Stimulated activated CD4-positive, alpha-beta T cell treated with anti-CD3 and anti-CD28 coated beads, Interleukin-4, amount 100 ng/mL, for 1 hour (primary cell): ENCODE measurements at places on chromosomes 3 and 15.

- no peak for DNase-seq
Observed at GRCh38 chr3:167978071-167978470, 117.7 kb downstream of the GOLIM4 start.

DNA sequence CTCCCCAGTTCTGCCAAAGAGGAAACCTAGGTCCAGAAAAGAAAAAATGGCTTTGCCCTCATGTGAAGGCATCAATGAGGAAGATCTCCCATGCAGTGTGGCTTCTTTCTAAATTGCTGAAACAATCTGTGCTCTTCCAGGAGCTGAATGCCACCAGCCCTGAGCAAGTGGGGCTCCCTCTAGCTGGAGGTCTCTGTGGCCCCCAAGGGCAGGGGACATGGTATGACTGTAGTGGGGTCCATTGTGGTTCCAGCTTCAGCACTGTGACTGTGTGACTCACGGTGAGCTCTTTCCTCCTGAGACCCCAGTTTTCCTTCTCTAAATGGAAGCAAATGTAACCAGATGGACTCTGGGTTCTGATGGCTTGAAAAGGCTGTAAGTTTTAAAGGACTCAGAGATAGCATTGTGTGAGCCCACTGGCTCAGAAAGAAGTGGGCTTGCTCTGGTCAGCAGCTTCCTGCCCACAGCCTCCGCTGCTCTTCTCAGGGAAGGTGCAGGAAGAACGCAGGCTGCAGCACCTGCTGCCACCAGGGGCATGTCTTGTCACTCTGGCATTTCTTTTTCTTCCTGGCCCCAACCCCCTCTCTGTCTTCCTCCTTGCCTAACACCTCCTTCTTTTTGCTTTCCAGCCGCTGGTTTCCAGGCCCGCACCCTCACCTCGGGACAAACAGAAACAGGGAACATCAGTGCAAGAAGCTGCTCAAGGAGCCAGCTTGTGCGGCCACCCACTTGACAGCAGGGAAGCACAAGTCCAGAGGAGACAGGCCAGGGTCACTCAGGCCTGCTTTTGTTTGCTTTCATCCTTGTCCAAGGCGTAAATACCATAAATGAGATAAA, 5.8 kb upstream of the CXCR6 start:
- no peak for DNase-seq

- DNase-seq, result no peak
Observed at GRCh38 chr15:49040151-49040550, 6.1 kb downstream of the SECISBP2L start.

DNA sequence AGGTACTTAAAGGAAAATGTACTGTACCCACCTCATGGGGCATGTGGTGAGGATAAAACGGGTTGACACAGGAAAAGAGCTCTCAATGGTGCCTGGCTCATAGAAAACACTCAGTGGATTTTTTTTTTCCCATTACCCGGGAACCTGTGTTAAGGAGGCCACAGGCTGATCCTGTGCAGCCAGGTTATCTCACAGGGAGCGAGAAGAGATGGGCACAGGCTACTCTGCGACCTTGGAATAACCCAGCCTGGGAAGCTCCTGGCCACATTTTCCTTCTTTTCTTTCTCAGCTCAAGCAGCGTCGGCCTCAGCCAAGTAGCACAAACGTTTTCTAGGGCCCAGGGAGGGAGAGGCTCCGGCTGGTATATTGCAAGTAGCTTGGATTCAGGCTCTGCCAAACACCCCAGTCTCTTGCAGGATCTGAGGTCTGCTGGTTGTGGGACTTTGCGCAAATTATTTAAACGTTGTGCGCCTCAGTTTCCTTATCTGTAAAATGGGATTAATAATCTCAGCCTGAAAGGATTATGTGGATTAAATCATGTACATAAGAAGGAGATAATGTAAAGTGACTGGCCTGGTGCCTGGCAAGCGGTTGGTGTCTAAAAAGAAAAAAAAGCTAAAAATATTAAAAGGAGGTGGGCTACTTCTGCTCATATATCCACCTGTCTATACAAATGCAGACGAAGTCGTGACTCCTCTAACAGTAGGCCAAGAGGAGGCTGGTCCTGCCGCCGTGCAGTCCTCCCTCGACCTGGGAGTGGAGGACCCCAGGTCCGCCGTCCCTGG, 2.2 kb downstream of the FURIN start:
- no peak for DNase-seq

DNA sequence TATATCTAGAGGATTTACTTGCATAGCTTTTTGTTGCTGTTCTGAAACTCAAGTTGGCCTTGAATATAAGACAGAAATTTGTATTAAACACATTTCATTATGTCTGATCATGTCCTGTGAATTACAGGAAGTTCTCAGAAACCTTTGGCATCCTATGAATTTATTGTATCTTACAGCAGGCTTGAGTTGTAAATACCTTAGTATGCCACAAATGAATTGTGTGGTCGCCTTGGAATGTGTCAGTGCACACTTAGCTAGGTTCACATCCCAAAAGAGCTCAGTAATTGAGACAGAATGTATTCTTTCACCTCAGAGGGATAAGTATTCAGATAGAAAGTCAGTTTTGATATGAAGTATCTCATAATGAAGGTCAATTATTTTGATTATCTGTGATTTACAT, 83.4 kb downstream of the NEK11 start:
- DNase-seq, result no peak

- no peak for DNase-seq
Observed at GRCh38 chr3:194150252-194150934, 14.4 kb downstream of the HES1 start.

DNA sequence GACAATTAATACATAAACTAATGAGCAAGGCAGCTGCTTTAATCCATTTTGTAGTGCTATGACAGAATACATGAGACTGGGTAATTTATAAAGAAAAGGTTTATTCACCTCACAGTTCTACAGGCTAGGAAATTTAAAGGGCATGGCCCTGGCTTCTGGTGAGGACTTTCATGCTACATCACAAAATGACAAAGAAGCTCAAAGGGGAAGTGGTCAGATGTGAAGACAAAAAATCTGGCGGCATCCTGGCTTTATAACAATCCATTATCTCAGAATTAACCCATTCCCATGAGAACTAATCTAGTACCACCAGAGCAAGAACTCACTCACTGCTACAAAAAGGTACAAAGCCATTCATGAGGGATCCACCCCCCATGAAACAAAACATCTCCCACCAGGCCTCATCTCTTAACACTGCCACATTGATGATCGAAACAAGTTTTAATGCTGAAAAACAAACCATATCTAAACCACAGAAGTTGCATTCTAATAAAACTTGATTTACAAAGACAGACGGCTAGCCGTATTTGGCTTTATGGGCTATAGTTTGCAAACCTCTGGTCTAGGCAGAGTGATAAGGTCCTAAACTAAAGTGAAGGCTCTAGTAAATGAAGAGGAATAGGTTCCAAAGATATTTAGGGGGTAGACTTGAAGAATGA, 44.2 kb downstream of the GSK3B start:
- DNase-seq, result no peak

GRCh38 chr3:52218937-52219650, 6.4 kb downstream of the TLR9 start:
- DNase-seq, result no peak

DNA sequence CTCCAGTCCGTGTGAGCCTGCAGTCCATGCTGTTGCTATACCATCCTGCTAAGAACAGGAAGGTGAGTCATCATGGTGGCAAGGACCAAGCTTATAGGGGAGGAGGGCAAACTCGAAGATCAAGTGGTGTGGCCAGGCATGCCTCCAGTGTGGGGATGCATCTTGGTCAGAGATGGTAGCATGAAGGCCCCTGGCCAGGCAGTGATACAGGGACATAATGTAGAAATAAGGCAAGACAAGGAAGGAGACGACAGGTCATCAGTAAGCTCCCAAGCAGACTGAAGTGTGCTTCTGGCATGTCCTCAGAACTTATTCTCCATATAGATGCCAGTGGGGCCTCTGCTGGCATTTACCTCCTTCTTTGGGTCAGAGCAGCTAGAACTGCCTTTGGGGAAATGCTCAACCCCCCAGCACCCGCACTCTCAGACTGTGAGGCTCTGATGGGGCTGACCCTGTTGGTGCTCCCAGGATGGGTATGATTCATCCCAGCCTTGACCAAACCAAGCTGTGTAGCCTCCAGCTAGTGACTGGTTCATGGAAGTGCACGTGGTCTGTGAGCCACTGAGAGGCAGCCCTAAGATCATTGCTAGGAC, 52.5 kb upstream of the ATP2B2 start:
- no peak for DNase-seq

DNA sequence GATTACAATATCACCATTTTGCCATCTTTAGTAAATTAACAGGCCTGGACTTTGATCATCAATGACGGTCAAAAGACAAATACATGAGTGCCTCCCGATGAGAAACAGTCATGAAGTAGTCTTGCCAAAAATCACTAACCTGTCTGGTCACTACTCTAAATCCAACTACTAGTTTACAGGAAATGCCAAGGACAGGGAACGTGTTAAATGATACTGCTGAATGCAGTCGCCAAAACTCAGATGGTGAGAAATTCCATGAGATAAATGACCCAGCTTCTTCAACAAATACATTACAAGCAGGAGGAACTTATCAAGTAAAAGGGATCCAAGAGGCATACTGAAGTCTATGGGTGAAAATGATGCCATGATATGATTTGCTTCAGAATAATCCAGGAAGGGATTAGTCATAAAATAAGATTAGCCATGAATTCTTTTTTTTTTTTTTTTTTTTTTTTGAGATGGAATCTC, 35.8 kb upstream of the ATP13A3 start:
- DNase-seq, result no peak

DNA sequence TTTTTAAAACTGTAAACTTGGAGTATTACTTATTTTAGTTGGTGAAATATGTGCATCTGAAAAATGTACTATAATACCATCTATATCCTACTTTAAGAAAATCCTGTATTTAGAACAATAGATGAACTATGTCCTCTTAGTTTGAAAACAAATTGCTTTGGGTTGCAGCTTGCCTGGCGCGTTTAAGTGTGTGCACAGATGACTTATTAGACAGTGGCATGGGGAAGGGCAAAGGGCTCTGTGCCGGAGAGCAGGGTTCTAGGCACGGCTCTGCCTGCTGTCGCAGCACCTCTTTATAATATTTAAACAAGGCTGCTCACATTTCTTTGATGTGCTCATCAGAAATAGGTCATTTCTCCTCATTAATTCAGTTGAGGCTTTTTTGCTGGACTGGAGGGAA, 10.0 kb downstream of the PXK start:
- no peak for DNase-seq

DNA sequence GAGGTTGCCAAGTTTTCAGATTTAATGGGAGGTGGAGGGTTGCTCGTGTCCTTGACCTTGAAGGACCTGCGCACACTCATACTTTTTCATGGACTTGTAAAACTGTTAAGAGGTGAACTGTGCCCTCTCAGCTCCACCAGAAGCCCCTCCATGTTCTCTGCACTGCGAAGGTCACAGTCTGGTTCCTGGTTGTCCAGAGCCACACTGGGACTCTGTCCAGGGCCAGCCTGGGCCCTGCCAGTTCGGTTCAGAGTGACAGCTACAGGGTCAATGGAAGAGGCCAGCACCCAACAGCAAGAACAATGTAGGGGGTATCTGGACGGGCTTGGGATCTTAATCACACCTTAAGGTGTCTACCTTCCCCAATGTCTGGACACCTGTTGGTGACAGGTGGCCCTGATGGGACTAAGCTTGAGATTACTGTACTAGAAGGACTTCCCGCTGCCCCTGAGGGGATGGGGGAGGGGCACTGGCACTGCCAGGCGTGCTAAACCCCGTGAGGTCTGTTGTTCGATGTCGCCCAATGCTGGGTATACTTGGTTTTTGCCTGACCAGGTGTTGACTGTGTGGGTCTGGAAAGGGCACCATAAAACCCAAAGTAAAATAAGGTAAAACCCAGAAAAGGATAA, 34.7 kb downstream of the GRK7 start:
- no peak for DNase-seq

DNA sequence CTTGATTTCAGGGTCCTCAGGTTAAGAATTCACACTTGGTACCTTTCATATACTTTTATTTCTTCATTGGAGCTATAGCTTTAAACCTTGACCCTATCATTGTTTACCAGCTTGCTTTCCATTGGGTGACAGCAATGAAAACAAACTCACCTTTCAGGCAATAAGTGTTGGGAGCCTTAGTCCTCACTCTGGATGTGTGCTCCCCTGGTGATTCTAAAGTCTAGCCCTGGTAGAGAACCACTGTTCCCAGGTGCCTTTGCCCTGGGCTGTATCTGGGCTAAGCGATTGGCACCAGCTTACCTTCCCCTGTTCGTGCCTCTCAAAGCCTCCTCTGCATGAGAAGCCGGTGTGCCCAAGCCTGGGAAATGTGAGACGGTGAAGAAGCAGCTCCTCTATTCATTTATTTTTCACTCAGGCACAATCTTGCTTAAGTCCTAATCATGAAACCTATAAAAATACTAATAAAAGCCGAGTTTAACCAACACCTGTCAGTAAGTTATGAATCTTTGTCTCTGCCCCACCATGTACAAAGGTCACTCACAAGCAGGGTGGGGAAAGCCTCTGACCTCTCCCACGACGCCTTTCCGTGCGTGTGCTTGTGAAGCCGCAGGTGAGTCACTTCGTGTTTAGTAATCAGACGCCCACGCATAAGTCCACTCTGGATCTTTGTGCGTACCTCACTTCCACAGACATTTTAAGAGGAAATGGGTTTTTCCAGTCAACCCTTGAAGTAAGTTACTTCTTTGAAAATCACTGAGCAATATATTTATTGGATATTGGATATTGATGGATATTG, 12.8 kb upstream of the ARRDC4 start:
- no peak for DNase-seq

- no peak for DNase-seq
Observed at GRCh38 chr3:37982331-37982730, 8.3 kb upstream of the VILL start.

GRCh38 chr3:54899273-54899672, 28.6 kb downstream of the LRTM1 start:
- no peak for DNase-seq

GRCh38 chr3:194584320-194584776, 48.9 kb downstream of the TMEM44 start:
- DNase-seq, result no peak

GRCh38 chr3:23831517-23832394, 26.0 kb downstream of the UBE2E1 start:
- no peak for DNase-seq

DNA sequence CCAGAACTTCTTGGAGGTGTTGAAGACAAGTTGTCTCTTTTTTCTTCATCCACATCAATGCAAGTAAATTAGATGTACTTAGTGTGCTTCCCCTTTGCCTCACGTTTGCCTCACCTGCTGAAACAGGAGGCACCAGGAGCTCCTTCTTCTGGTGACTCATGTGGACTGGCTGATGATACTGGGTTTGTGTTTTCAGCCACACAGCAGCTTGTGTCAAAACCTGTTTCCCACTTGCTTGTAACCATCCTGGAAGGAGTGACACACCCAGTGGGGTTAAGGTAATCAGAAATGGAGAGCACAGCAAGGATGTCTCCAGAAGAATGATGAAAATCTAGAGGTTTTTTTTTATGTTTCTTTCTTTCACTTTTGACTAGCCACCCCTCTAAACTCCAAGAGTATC, 143.3 kb upstream of the RBMS3 start:
- DNase-seq, result no peak

- no peak for DNase-seq
Observed at GRCh38 chr3:187858041-187858440, 112.8 kb upstream of the BCL6 start.
